T1000 (cell line): ENCODE measurements at places on chromosomes 3 and 15.

- DNase-seq: no peak
Observed at GRCh38 chr15:73571346-73571745, 61.8 kb downstream of the NPTN start.

- no peak for DNase-seq
Observed at GRCh38 chr3:184300378-184300720, 1.3 kb downstream of the PSMD2 start.

- no peak for DNase-seq
Observed at GRCh38 chr3:42340466-42340865, 69.9 kb downstream of the LYZL4 start.

DNA sequence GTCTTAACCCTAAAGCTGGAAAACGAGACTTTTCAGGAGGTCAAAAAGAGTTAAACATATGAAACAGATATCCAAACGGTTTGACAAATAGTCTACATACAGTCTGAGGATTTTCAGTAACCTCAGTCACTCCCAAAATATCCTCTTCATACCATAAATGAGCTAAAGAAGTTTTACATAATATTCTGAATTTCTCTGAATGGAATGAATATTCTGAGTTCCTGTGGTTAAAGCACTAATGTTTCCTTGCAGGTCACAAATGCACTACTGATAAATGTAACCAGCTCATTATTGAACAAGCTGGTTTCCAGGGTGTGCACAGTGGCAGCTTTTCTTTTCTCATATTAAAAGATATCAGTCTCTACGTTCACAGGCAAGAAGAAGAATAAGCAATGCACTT lies 137.4 kb upstream of the POU1F1 start:
- DNase-seq: no peak

GRCh38 chr3:141249041-141249440 lies 17.4 kb downstream of the PXYLP1 start:
- no peak for DNase-seq

GRCh38 chr3:177295116-177295515 lies 97.8 kb upstream of the TBL1XR1 start:
- no peak for DNase-seq

DNA sequence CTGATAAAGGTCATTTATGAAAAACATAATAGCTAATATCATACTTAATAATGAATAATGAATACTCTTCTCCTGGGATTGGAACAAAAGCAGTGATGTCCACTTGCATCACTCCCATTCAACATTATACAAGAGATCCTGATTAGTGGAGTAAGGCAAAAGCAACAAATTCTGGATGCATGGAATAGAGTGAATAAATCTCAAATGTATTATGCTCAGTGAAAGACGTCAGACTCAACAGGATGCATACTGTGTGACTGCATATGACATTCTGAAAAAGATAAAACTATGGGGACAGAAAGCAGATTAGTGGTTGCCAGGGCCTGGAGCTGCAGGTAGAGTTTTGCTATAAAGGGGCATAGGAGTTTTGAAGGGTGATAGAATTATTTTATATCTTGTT lies 77.6 kb upstream of the ZBTB20 start:
- no peak for DNase-seq

GRCh38 chr15:89359471-89360293 lies 25.1 kb upstream of the POLG start:
- DNase-seq: no peak

- no peak for DNase-seq
Observed at GRCh38 chr3:62923066-62923465, 47.9 kb upstream of the CADPS start.

DNA sequence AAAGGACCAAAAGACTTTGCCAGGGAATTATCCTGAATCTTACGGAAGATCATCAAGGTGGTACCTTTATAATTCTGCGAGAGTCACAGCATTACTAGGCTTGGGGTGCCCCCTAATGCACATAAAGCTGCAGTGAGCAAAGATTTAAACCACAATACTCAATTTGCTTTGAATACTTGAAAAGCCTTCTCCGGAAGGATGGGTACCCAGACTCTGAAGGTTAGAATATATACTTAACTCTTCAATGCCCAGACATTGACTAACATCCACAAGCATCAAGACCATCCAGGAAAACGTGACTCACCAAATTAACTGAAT lies 117.8 kb upstream of the KCNH8 start:
- no peak for DNase-seq
